ENCODE measurements at places on chromosomes 6 and 20. TPM values are rescaled to one million over a fixed set of nuclear protein-coding genes. Genes with fewer than 3 reads are reported as not detected.

SLC22A1 gene
- total RNA-seq: 1.7 TPM

PPDPF gene
- 326 TPM for total RNA-seq

TEAD3 gene
- total RNA-seq: 4.6 TPM

LTB gene
- total RNA-seq: 0.33 TPM

LAMA5 gene
- total RNA-seq: 500 TPM

OR12D3 gene
- total RNA-seq: not detected

GZF1 gene
- 11.8 TPM for total RNA-seq

DEFB119 gene
- total RNA-seq: not detected

ACTR5 gene
- total RNA-seq: 10.8 TPM

C4B gene
- 1.5 TPM for total RNA-seq

SYCP2 gene
- total RNA-seq: 0.33 TPM

HLA-E gene
- total RNA-seq: 62.6 TPM

CST5 gene
- total RNA-seq: not detected

SRMS gene
- total RNA-seq: 0.18 TPM

DZANK1 gene
- total RNA-seq: 2.6 TPM

NOTCH4 gene
- total RNA-seq: 0.63 TPM

KATNA1 gene
- 9.3 TPM for total RNA-seq

RIPPLY2 gene
- not detected for total RNA-seq

CGA gene
- not detected for total RNA-seq

ID4 gene
- total RNA-seq: 0.88 TPM

SYNJ2 gene
- total RNA-seq: 51.6 TPM

SLC17A3 gene
- total RNA-seq: 0.87 TPM

CST1 gene
- total RNA-seq: 1.5 TPM

NRSN1 gene
- total RNA-seq: not detected

ZC2HC1B gene
- not detected for total RNA-seq

PRICKLE4 gene
- 0.76 TPM for total RNA-seq

ARMH2 gene
- not detected for total RNA-seq

LIN28B gene
- 1.6 TPM for total RNA-seq

KHDC1L gene
- 0.32 TPM for total RNA-seq

Data from A549 treated with ZK216348 at 1 μM for 4 hours (cell line).